Lung (tissue), 17 donors: ENCODE measurements at places on chromosomes 1 and 21. TPM values are rescaled to one million over a fixed set of nuclear protein-coding genes. Genes with fewer than 3 reads are reported as not detected.

Gene SPEN
- total RNA-seq = 82.3 TPM

Gene ADGRL4
- 16.1 TPM for total RNA-seq

Gene TEX38
- not detected for total RNA-seq

- DNase-seq = no peak
Measured at GRCh38 chr1:221227872-221228337, 348.7 kb downstream of the HLX start.

Gene NCSTN
- total RNA-seq = 72.2 TPM

DNA sequence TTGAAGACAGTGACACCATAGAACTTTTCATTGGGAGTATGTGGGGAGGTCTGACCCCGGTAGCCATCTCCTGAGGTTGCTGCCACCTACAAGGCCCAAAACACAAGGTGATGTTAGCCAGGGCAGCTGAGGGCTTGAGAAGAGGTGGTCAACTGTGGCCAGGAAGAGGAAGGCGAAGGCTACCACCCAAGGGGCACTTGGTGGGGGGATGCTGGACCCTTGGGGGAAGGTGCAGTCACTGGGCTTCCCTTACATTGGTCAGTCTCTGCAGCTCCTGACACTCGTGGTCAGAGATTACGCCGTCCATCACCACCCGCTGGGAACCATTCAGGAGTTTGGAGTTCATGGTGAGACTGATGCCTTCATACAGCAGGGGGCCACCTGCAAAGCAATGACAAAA lies 12.2 kb upstream of the CLDN19 start:
- DNase-seq = no peak

DNA sequence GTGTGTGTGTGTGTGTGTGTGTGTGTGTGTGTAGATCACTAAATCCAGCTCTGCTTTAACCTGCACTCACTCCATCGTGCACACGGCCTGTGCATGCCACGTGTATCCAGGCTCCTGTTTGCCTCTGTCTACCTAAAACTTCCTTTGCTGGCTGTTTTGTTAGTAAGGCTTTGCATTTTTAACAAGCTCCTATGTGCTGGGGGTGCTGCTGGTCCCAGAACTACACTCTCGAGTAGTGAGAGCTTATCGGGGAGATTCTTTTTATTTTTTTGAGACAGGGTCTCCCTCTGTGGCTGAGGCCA lies 596 bp upstream of the TCEA3 start:
- DNase-seq = no peak

Gene ZNF697
- total RNA-seq = 22.2 TPM

Gene EPB41
- total RNA-seq = 48.7 TPM

DNA sequence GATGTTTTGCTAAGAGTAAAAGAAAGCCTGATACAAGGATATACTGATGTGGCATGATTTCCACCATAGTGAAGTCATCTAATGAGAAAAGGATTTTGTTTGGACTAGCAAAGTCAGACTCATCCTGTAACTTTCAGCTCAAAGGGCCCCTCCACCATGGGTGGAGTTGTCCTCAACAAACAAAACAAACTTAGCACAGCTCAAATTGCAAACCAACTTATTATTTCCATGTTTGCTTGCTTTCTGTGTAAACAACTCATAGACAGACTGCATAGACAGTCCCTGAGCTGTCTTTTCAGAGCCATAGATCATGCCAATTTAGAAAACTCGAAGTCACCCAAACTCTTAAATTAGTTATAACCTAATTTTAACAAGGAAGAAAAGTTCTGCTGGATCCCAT lies 69.4 kb upstream of the VAV3 start:
- no peak for DNase-seq

GRCh38 chr1:186302381-186302920 lies 72.6 kb downstream of the TPR start:
- DNase-seq = no peak

DNA sequence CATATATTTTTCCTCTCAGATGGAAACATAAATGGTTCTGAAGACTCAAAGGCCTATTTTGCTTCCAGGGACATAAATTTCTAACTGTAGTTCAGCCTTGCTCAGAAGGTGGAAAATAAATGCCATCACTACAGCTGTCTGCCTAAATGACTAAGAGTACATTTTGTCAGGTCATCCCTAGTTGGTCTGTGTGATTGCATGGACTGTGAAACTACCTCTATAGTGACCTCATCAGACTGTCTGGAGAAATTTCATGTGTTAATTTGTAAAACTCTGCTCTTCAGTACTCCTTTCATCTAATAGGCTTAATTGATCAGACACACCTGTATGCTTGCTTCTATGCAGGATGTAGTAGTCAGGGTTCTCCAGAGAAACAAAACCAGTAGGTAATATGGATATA lies 886.9 kb downstream of the AMY1C start:
- no peak for DNase-seq

DNA sequence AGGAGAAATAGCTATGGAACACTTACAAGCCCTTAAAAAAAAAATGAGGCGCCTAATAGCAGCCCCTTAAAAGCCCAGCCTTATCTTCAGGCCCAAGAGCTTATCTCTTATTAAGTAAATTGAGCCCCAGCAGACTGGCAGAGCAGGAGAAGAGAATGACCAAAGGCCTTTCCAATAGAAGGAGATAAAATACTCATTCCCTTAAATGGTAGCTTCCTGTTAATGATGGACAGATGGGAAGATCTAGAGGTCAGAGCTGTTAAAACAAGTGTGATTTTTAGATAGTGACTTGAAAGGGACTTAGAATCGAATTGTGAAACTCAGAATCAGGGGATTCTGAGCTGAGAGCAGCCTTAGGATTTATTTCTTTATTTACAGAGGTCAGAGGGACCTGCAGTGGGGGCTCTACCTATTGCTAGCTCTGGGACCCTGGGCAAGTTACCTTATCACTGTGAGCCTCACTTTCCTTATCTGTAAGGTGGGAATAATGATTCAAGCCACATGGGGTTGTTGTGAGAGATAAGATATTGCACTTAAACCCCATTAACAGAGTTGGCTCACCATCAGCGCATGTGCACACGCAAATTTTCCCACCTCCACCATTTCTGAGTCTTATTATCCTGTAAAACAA lies 101.3 kb upstream of the C8B start:
- DNase-seq = peak; percentile 28

- peak; percentile 23 for DNase-seq
Measured at GRCh38 chr1:77282866-77283539, 1.2 kb downstream of the AK5 start.

- DNase-seq = no peak
Measured at GRCh38 chr1:90356101-90356500, 361.0 kb downstream of the BARHL2 start.

GRCh38 chr1:110408488-110408887 lies 994 bp upstream of the LAMTOR5 start:
- DNase-seq = no peak

Gene TCHHL1
- not detected for total RNA-seq

DNA sequence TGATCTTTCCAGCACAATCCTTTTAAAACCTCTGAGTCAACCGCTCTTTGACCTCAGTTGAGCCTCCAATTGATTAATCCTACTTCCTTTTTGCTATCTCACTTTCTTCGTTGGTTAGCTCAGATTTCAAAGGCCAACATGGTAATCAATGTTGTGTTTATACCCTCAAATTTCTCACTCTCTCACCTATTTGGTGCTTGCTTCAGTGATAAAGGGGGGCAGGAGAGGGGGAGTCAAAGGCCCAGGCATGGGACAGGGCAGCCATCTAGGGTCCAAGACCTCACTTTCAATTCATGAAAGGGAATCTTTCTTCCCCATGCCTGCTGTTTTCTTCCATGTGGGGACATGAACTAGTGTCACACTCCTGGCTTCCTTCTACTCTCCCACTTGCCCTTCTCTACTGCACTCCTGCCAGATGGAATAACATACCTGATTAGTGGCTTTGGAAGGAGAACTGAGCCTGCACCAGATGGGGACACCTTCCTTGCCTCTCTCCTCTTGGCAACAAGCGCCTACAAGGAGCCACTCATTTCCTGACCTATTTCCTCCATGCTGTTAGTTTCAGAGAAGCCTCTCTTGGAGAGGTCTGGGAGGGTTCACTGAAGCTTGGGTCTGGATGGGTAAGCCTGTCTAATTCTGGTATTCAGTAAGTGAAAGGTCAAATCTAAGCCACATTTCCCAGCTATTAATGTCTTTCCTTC lies 73.3 kb upstream of the ARHGAP29 start:
- no peak for DNase-seq

- DNase-seq = no peak
Measured at GRCh38 chr1:24966724-24967346, 36.8 kb upstream of the RUNX3 start.

Gene LINGO4
- not detected for total RNA-seq

Gene PLA2G2D
- not detected for total RNA-seq

Gene RAB4A
- 32.3 TPM for total RNA-seq

GRCh38 chr1:94675373-94675772 lies 133.8 kb upstream of the F3 start:
- no peak for DNase-seq

DNA sequence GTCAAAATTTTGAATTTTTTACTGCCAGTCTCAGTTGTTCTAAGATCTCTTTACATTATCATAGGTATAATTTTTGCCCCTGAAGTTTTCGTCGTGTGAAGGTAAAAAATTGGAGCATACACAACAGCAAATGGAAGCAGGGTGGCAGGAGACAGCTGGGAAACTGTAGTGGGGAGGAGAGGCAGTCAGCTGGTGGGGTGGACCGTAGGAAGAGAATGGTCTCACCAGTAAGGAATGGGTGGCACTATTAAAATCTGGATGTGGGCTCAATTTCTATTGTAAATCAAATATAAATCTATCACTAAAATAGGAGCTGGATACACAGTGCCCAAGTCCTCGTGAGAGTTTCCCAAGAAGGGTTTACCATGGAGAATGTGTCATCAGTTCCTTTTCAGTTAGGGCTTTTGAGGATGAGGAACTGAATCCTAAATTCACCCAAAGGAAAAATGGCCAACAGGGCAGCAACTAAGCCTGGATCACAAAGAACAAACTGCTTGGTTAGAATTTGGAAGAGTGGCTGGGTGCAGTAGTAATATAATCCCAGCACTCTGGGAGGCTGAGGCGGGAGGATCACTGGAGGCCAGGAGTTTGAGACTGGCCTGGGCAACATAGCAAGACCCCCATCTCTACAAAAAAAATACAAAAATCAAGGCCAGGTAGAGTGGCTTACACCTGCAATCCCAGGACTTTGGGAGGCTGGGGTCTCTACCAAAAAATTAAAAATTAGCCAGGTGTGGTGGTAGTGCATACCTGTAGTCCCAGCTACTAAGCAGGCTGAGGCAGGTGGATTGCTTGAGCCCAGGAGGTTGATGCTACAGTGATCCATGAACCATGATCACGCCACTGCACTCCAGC lies 10.5 kb upstream of the IRF2BP2 start:
- DNase-seq = peak; percentile 26

DNA sequence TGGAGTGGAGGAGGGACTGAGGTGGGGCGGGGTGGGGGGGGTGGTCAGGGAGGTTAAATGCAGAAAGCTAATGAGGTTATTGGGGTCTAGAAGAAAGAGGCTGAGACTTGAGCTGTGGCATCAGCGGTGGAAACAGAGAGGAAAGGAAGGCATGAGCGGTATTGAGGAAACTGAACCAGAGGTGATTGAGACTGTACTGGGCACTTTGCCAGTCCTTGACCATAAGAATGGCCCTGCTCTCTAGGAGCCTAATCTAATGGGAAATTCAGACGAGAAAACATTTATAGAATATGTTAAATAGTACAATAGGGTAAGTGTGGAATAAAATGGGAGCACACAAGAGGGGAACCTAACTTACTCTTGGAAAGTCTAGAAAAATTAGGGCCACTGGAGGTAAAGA lies 23.7 kb downstream of the SLC44A3 start:
- DNase-seq = no peak

DNA sequence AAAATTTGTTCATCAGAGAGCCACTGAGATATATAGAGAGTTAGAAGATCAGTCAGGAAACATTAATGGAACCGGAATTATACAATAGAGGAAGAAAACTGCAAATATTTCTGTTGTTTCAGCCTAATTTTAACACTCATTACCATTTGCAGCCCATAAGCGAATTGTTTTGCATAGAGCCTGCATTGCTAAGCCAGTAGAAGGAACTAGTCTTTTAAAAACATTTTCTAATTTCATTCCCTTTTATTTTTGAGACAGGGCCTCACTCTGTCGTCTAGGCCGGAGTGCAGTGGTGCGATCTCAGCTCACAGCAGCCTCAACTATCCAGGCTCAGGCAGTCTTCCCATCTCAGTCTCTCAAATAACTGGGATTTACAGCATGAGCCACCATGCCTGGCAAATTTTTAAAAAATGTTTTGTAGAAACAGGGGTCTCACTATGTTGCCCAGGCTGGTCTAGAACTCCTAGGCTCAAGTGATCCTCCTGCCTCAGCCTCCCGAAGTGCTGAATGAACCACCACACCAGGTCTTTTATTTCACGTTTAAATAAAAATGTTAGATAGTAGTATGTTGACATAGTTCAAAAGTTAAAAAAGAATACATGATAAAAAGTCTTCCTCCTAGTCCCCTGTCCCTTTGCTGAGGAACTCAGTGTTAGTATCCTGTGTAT lies 25.3 kb downstream of the MPZL1 start:
- DNase-seq = no peak

GRCh38 chr1:229089586-229090208 lies 181.2 kb upstream of the RAB4A start:
- no peak for DNase-seq

GRCh38 chr1:64699327-64699726 lies 45.5 kb upstream of the RAVER2 start:
- DNase-seq = no peak
